ENCODE measurements at places on chromosomes 2 and 18.

- no peak for DNase-seq
Observed at GRCh38 chr2:19987936-19988335, 2.0 kb downstream of the WDR35 start.

DNA sequence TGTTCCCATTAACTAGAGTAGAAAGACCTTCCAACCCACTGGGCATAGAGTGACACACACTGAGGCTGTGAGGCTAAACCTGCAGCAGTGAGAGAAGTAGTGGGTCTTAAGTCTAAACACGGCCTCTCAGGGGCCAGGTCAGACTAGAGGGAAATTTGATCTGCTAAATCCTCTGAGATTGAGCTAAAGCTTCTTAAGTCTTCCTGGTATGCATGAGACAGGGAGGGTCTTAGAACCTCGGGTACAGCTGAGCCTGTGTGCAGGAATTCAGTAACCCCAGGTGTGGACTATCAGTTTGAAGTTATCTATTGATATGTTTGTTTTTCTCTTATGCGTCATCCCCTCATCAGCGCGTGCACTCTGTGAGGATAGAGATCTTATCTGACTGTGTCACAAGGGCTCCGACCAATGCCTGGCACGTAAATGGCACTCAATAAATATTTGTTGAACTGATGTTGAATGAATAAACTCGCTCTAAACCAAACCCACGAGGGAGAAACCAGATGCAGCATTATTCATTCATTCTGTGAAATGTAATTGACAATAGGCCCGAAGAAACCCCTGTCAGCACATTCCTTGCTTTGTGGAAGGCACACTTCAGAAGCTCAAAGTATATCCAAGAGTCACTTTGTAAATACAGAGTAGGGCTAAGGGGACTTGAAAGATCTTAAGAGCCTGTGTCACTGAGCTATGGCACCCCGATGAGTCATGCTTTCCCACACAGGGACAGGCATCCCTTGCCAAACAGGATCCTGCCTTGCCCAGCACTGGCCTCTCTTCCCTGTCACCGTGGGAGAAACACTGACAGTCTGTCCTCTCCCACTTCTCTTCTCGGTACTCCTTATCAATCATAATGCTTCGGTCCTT lies 21.7 kb upstream of the RAB10 start:
- DNase-seq = no peak

DNA sequence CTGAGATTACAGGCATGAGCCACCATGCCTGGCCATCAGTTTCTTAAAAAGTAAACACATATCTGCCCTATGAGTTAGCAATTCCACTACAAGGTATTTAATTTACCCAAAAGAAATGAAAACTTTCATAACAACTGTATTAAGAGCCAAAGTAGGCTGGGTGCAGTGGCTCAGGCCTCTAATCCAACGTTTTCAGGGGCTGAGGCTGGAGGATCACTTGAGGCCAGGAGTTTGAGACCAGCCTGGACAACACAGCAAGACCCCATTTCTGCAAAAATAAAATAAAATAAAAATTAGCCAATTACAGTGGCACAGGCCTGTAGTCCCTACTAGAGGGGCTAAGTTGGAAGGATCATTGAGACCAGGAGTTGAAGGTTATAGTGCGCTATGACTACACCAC lies 6.5 kb downstream of the ROCK2 start:
- no peak for DNase-seq

DNA sequence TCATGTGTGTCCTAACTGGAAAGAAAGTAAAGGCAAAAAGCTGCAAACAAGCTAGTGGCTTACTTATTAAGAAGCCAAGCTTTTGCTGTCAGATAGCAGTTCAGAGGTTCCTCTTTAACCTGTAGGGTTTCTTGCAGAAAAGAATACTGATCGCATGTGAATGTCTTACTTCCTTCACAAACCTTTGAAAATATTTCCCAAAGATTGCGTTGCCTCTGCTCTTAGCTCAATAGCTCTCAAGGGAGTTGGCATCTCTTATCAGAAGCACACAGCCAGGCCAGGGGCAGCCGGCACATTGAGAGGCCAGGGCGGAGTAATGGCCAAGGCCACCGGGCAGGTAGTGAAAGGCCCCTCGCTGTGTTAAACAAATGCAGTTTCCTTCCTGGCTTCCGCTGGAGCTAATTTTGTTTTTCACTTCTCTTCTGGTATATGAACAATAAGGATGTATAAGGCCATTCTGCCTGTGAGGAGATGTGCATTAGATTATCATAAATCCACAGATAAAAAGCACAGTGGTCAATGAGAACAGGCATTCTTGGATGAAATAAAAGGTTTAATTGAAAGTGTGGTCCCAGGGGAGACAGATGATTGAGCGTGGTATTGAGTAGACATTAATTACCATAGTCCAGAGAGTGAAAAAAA lies 542.4 kb upstream of the NRP2 start:
- peak; percentile 34 for DNase-seq

- no peak for DNase-seq
Observed at GRCh38 chr2:132372276-132372675, 44.3 kb upstream of the GPR39 start.

- no peak for DNase-seq
Observed at GRCh38 chr2:75586971-75587370, 26.2 kb upstream of the EVA1A start.

GRCh38 chr2:190765386-190766173 lies 115.0 kb upstream of the GLS start:
- DNase-seq = no peak

- DNase-seq = no peak
Observed at GRCh38 chr2:8489221-8489620, 192.6 kb upstream of the ID2 start.

- DNase-seq = no peak
Observed at GRCh38 chr18:55996717-55997116, 408.7 kb upstream of the TCF4 start.

DNA sequence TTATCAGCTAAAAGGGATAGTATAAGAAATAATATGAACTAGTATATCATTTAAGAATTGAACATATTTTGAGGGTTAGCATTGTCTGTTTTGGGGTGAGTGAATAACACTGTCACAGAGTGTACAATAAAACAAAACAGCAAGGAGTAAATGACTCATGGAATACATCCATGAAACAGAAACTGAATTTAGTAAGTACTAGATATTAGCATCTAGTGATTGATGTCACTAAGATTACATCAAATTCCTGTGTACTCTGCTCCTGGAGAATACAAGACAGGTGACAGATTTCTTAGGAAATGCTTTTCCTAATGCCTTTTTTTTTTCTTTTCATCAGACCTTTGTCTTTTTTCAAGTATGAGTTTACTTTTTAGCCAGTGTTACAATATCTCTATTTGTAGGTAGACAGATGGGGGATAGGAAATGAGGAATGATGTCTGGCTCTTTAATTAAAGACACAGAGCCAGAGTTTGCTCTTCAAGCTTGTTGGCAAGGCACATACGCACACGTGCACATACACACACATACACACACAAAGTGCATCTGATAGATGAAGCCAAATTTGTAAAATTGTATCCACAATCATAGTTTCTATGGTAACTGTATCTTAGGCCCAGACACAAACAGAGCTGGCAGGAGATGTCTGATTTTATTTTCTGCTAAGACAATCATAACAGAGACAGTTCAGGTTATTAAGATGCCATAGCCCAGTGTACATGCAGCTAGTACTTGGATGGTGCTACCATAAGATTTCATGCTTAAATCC lies 138.2 kb upstream of the NRP2 start:
- DNase-seq = no peak

DNA sequence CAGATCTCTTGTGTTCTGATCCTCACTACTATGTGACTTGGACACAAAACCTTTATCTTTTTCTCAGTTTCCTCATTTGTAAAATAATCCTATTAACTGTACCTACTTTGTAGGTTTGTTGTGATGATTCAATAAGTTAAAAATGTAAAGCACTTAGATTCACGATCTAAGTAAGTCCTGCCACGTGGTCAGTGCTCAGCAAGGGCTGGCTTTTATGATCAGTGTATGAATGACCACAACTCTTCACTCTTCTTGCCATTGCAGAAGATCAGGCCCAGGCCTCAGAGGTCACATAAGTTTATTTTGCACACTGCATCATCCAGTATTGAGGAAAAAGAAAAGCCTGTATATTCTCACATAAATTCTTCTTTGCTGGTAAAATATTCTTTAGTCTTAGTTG lies 1192.5 kb upstream of the ACVR2A start:
- no peak for DNase-seq

GRCh38 chr2:197324801-197325200 lies 14.2 kb upstream of the ANKRD44 start:
- DNase-seq = no peak

GRCh38 chr2:241808721-241809382 lies at the start of gene NEU4:
NEU4 (plus strand) TSS chr2:241809193; CDS start chr2:241814485, 5,292 bp downstream.
- no peak for DNase-seq

- DNase-seq = peak; percentile 78
Observed at GRCh38 chr2:105797298-105797819, 52.6 kb downstream of the NCK2 start.

DNA sequence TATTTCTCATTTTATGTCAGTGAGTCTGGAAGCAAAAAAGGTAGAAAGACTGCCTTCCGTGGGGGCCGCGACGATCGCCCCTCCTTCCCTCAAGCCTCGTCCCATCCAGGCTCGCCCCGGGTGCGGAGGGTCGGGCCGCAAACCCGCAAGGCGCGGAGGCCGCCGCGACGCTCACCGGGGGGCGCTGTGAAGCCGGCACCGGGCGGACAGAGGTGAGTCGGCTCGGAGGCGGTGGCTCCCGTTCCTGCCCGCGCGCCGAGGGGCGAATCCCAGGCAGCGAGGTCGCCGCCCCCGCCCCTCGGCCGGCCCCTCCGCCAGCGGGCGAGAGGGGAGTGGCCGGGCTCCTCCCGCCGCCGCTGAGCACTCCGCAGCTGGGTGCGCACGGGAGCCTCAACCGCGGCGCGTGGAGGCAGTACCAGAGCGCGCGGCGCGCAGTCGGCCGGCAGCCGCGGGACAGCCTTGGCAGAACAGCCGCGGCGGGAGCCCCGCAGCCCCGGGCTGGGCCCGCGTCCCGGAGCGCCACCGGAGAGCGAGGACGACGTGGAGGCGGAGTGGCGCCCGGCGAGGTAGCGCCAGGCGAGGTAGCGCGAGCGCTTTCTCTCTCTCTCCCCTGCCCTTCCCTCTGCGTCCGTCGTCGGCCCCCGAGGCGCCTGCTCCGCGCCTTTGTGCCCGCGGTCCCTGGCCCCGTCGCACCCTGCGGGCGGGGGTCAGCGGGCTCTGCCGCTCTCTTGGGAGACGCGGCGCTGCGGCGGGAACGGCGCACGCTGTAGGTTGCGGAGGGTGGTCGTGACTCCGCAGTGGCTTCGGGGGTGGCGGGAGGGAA lies at the start of gene MYO1B:
MYO1B (plus strand) TSS at position 359 of the 823 bp plus-strand sequence. CDS start 31,492 bp downstream, outside the sequence.
- peak; percentile 37 for DNase-seq

- no peak for DNase-seq
Observed at GRCh38 chr2:226847090-226847489, 11.2 kb downstream of the RHBDD1 start.

- no peak for DNase-seq
Observed at GRCh38 chr2:153228904-153229303, 249.7 kb downstream of the RPRM start.

- no peak for DNase-seq
Observed at GRCh38 chr2:10572701-10573100, 117.1 kb downstream of the NOL10 start.

GRCh38 chr2:19540739-19541525 lies 182.5 kb upstream of the OSR1 start:
- no peak for DNase-seq

GRCh38 chr18:56569416-56569815 lies 69.0 kb downstream of the TXNL1 start:
- DNase-seq = no peak

- no peak for DNase-seq
Observed at GRCh38 chr2:53765767-53766166, 1.8 kb upstream of the CHAC2 start.

GRCh38 chr18:8744656-8745055 lies 39.3 kb downstream of the MTCL1 start:
- no peak for DNase-seq

- DNase-seq = no peak
Observed at GRCh38 chr2:74201596-74201995, 3.2 kb downstream of the MTHFD2 start.

DNA sequence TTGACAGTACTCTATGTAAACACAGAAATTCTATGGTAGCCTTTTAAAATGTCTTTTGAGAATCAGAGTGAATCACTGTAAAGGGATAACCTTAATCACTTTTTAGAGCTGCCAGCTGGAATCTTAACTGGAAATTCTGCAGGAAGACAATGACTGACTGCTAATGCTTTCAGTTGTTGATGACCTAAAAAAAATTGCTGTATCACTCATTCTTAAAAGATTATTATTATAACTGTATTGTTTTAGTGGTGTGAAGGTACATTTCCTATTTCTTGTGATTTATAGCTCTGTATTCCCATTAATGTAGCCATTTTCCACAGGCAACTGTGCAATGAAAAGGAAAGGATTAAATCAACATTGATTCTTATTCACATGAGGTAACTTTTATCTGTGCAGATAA lies 260.5 kb downstream of the CALCRL start:
- no peak for DNase-seq

DNA sequence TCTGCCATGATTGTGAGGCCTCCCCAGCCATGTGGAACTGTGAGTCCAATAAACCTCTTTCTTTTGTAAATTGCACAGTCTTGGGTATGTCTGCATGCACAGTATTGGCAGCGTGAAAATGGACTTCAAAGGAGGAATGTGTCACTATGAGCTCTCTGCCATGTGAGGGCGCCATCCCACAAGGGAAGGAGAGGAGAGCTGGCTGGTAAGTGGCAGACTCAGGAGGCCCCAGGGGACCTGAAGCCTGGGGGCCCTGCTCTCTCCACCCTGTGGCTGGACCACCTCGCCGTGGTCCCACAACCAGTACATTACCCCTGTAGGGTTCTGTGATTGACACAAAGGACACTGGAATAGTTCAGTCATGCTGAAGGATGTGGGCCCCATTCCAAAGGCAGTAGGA lies 122.1 kb downstream of the RPIA start:
- no peak for DNase-seq

DNA sequence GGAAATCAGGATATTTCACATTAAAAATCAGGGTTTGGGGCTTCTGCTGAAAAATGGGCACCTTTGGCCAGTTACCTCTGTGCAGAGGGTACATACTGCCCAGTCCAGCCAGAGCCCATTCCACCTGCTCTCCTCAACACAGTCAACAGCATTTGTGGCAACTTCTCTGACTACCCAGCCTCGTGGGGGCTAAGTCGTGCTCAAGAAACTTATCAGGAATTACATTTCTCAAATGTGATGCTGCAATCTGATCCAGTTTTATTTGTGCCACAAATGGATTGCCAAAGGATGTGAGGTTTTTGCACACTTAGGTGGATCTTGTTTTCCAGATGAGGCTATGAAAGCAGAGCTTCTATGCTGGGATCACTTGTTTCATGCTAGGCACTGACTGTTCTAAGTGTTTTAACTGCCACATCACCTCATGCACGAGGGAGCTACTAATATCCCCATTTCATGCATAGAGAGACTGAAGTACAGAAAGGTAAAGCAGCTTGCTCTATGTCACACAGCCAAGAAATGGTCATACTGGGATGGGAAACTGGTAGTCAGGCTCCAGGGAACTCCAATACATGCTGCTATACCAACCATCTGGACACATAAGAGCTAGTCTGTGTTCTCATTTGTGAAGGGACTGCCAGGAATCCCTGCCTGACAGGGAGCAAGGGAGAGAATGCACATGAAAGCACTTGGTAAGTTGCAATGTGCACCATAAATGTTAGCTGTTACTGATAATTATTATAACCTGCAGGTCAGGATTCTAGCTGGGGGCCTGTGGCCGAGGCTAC lies 89.0 kb upstream of the HK2 start:
- DNase-seq = no peak

Data from KG1 (cell line).